Left ventricle myocardium superior (tissue), 1 donor: ENCODE measurements at places on chromosomes 4 and X.

DNA sequence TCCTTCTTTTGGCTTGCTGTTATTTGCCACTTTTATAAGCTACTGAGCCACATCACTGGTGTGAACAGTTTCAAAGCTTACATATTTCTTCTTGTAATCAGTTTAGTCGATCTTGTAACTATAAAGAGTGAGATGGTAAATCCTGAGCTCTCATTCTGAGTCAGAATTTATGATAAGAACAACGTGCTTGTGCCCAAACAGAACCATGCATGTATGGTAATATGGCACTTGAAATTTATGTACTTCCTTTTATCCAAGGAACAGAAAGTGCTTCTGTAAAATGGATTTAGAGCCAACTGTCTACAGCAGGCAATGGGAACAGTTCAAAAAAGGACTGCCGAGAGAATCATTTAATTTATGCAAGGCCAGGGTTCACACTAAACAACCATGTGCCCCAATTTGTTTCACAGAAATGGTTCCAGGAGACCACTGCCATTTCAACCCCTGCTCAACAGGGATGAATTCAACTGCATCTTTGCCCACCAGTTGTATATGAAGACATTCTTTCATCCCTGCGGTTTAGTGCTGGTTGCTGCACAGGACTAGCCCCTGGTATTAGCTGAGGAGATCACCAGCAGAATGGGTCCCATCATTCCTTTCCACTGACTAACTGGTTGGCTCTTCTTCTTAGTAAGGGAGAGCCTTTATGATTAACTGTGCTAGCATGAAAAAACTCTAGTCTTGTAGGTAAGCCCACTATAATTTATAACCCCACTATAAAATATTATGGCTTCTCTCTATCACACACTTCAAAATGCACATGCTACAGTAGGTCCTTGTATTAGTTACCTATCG is 162.9 kb upstream of the PGRMC2 start:
- DNase-seq = no peak

DNA sequence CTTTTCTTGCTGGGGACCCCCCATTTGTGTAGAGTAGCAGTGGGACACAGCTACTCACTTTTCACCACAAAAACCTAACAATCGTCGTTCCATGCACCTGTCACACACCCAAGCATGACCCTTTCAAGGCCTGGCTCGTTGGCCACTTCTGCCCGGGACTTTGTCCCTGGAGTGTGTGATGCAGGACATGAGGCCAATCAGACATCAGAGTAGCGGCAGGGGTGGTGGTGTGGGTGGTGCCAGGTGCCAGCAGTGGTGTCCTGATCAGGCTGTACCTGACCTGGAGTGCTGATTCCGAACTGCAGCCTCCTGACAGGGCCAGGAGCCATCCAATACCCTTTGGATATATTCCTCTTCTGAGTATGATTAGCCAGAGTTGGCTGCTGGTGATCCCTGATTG is 23.1 kb upstream of the PROM1 start:
- no peak for DNase-seq

- DNase-seq = no peak
These were observed 11.9 kb downstream of the SULT1E1 start for GRCh38 chr4:69848028-69848427.

DNA sequence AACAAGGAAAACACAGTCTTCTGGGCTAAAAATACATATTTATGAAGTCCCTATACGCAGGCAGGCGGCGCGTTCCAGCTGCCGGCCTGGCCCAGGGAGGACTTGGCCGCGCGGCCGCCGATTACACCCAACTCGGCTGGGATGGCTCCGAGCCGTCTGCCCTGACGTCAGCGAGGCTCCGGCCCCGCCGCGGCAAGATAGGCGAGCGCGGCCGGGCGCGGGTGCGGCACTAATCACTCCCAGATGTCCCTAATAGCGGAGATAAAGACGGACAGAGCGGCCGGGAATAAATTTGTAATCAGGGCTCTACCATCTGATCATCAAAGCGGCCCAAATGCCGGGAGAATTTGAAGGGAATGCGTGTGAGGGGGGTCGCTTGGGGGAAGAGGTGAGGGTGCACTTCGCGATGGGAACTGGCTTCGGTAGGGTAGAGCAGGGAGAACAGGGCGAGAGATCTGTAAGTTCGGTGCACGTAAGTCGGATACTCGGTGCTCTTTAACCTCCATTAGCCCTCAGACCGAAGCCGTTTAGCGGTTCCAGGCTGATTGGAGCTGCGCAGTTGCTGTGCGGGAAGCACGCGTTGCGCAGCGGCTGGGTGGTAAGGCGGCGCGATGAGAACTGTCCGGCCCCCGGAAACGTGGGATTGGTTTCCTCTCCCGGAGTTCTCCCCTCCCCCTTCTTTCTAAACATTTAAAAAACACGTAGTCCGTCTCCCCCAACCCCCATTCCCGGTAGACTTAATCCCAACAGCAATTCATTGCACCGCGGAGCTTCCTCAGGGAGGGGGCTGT is 7.7 kb downstream of the HAND2 start:
- peak; percentile 96 for DNase-seq

DNA sequence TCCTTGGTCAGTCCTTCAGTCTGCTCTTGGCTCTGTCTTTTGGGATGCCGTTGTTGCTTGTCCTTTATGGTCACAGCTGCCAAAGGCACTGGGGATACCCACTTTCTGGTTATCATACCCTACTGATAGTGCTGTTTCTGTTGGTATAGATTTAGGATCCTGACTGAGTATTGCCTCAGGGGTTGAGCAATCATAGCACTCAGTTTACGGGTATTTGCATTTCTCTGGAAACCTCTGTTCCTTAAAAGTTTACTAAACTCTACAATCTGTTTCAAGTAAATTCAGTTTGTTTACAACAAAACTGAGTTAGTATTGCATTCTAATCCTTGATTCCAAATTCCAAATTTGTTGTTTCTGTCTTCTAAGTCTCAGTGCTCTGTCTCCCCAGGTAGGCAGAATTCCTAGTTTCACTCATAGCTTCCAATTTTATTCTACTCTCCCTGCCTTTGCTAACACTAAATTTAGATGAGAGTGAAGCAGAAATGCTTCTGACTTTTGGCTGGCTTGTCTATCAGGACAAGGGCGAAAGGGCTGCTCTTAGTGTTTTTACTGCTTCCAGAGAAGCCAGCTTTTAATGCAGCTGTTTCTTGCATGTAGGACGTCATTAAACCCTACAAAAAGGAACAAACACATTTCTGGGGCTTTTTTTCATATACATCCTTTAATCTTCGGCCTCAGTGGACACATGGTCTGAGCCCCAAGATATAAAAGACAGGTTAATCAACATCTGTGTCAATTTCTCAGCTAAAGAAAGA is 17.2 kb upstream of the TET2 start:
- no peak for DNase-seq

DNA sequence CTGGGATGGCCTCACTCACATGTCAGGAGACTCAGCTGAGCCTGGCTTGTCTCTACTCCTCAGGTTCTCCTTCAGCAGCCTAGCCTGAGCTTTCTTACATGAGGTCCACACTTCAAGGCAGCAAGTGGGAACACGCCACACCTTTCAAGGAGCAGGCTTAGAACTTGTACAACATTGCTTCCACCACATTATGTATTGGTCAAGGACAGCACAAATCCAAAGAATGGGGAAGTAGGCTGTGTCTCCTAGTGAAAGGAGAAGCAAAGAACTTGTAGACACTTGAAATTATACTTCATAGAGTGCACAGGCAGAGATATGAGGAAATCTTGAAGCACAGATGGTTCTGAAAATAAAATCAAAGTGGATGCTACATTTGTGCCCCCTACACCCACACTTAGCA is 120.9 kb upstream of the NOCT start:
- DNase-seq = no peak

DNA sequence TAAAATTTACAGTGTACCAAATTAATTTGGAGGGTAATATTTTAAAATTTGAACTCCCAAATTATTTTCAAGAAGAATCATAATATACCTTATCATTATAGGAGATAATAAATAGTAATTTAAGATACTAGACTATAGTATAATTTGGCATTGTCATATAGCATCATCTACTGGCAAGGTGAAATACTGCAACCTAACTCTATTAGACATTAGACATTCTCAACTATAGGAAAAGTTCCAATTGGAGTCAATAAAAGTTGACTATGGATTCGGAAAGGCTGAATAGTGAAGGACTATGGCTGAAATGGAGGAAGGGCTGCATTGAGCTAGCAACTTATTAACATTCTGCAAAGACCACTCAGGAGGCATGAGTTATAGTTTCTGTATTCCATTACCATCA is 113.0 kb downstream of the PRDM5 start:
- DNase-seq = no peak

DNA sequence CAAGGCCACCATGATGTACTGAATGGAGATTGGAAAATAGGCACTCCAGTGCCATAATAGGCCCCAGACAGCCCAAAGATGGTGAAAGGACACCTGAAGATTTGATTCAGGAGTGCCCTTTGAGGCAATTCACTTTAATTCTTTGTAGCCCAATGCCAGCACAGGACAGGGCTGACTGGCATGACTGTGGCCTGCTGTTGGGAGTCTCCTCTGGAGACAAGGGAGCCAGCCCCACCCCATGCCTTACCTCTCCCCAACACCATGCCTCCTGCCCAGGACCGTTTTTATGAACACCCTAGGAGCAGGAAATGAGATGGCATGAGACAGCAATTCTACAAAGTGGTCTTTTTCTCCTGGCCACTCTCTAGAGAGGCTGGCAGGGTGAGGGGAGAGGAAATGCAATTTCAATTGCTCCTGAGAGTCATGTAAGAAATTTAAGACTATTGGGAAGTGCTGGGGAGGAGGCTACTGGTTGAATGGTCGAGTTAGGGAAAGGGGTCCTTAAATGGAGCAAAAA is 94.2 kb upstream of the MAMLD1 start:
- no peak for DNase-seq

DNA sequence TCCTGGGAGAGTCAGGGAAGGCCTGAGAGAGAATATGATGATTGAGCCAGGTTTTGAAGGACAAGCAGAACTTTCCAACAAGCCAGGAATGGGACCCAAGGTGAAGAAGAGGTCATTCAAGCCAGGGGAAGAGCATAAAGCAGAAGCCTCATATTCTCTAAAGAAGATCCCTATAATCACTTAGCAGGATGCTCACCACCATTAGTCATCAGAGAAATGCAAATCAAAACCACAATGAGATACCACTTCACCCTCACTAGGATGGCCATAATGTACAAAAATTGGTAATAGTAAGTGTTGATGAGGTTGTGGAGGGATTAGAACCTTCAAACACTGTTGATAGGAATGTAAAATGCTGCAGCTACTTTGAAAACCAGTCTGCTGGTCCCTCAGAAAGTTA is 20.5 kb upstream of the SUPT20HL1 start:
- DNase-seq = no peak
